ENCODE measurements at places on chromosomes 16 and 17.
A peak's percentile ranks its signal among the peaks of the same experiment; 100 is the strongest.

DNA sequence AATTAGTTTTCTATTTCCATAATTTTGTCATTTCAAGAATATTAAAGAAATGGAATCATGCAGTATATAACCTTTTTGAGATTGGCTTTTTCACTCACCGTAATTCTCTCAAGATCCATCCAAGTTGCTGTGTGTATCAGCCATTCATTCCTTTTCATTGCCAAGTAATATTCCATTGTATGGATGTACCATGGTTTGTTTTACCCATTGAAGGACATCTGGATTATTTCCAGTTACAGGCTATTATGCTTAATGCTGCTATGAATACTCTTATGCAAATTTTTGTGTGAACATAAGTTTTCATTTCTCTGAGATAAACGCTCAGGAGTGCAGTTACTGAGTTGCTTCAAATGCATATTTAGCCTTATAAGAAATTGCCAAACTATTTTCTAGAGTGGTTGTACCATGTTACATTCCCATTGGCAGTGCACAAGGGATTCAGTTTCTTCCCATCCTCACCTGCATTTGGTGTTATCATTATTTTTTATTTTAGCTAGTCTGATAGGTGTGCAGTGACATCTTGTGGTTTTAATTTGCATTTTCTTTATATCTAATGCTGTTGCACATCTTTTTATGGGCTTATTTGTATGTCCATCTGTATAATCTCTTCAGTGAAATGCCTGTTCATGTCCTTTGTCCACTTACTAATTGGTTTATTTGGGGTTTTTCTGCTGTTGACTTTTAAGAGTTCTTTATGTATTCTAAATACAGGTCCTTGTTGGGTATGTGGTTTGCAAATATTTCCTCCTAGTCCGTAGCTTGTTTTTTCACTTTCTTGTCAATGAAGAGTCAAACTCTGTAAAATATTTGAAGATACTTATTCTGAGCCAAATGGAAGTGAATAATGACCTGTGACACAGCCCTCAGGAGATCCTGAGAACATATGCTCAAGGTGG is 32.7 kb downstream of the BMERB1 start:
- DNase-seq = peak; percentile 29

DNA sequence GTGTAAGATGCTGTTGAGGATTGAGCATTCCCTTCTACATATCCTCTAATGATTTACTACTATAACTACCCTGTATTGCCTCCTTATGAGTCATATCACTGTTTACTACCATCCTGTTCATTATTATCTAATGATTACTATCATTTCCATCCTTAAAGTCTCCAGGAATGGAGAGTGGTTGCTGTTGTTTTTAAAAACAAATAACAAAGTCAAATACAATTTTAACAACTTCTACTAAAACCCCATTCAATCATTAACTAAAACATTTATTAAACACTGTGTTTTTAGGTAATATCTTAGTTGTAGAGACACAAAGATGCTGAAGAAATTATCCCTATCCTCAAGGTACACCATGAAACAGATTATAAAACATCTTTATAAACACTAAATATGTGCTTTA is 126.9 kb downstream of the BRIP1 start:
- DNase-seq = no peak

DNA sequence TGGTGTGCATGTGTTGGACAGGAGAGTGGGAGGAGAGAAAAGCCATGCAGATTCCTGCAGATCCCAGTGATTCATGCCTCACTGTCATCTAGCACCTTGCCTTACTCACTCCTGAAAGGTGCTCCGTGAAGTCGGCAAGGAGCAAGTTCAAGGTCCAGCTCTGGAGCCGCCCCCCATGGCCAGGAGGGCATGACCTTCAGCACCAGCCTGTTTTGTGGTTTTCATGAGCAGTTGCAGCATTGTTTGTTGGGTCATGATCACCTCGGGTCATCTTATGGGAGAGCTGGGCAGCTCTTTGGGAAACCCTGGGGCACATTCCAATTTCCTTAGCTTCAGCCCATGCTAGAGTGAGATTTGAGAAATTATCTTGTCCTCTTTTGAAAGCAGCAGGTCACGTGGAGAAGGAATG is 137.5 kb upstream of the IRX3 start:
- no peak for DNase-seq

GRCh38 chr16:13510425-13511151 is 409.4 kb upstream of the ERCC4 start:
- DNase-seq = no peak

- no peak for DNase-seq
Observed at GRCh38 chr16:85943711-85944110, 44.7 kb downstream of the IRF8 start.

DNA sequence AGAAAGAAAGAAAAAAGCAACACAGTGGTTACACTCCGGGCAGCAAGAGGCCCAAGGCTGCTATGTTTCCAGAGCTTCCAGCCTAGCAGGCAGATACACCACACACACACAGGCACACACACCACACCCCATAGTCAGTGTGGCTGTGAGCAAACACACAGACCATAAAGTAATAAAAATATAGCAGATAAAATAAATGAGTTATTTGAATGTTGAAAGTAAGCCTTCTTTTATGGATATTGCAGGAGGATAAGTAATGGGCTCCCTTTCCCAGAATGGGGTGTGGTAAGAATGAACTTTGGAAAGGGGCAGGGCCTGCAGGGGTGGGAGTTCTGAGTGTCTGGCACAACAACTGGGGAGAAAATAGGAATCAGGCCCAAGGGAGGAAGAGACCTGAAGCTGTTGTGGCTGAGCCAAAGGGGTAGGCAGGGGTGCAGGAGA is 4.8 kb upstream of the CDK5RAP3 start:
- no peak for DNase-seq

GRCh38 chr17:62757500-62757951 is 50.6 kb downstream of the MARCHF10 start:
- DNase-seq = no peak

- DNase-seq = no peak
Observed at GRCh38 chr17:65227637-65228036, 90.5 kb downstream of the RGS9 start.

- DNase-seq = no peak
Observed at GRCh38 chr16:398561-399339, 1.8 kb downstream of the NME4 start.

GRCh38 chr17:42133461-42134041 is 10.9 kb downstream of the HSPB9 start:
- DNase-seq = no peak

DNA sequence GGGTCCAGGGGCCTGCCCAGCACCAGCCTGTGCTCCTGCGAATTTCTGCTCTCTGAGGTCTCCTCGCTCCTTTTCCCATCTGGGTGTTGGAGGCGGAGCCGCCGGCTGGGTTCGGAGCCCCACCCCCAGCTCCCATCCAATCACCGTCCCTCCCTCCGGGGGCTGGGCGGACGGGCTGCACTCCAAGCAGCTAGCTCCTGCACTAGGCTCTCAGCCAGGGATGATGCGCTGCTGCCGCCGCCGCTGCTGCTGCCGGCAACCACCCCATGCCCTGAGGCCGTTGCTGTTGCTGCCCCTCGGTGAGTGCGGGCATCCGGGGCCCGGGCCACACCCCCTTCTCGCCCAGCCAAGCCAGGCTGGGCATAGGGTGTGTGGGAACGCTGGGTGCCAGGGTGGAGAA is at the start of gene NRN1L:
TSS of gene NRN1L (plus strand) at position 202 of the 400 bp plus-strand sequence. CDS start at position 221, 19 bp downstream.
- DNase-seq = peak; percentile 88

DNA sequence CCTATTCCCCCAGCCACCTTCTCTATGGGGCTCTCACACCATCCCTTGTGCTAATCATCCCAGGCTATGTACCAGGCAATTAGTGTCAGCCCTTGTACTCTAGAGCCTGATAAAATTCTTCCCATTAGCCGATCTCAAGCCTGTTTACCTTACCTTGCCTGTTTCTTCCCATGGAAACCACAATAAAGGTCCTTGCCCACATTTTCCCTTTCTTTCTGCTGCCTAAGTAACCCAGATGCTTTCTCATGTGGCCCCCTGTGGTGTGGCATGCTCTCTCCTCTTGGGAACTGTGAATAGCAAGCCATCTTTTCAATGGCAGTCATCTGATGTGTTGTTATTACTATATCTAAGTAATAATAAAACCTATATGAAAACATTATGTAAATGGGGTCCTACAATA is 265.8 kb upstream of the ELAC2 start:
- DNase-seq = no peak

GRCh38 chr16:8864480-8865110 is 4.2 kb downstream of the CARHSP1 start:
- DNase-seq = no peak

DNA sequence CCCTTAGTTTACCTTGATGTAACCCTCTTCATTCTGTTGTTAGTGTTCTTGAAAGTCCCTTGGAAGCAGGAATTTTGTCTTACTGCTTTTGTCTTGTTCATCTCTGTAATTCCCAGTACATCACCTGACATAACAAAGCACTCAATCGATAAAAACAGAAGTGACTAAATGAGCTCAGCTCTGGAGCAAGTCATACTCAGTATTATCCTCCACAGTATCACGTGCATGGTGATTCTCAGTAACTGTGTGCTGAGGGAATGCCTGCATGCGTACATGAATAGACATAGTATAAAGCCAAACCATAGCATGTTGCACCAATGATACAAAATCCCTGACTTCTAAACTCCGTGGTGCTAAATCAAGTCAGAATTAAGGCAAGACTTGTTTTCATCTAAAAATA is 7.2 kb downstream of the KRT38 start:
- DNase-seq = no peak

DNA sequence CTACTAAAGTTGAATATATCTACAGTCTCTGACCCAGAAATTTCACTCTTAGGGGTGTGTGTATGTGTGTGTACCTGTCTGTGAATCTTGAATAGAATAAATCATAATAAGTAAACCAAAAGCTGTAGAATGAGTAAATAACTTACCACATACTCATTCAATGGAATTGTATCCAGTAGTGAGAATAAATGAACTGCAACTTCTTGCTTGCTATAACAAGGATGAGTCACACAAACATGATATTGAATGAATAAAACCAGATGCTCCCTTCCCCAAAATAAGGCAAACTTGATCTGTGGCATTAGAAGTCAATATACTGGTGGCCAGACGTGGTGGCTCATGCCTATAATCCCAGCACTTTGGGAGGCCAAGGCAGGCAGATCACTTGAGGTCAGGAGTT is 259.8 kb upstream of the MON1B start:
- DNase-seq = no peak

DNA sequence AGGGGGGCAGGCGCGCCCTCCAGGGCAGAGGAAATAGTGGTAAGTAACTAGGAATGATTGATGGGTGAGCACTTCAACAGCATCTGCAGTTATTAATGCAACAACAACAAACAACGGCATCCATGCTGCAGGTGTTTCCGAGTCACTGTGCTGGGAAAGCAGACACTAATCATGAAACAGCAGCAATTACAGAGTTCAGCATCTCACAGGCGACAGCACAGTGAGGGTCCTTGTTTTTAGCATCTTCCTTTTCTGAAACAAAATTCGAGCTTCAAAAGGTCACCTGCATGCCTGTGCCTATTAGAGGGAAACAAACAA is 191.9 kb downstream of the SLC39A11 start:
- no peak for DNase-seq
